ENCODE measurements at places on chromosomes 5 and 9.

DNA sequence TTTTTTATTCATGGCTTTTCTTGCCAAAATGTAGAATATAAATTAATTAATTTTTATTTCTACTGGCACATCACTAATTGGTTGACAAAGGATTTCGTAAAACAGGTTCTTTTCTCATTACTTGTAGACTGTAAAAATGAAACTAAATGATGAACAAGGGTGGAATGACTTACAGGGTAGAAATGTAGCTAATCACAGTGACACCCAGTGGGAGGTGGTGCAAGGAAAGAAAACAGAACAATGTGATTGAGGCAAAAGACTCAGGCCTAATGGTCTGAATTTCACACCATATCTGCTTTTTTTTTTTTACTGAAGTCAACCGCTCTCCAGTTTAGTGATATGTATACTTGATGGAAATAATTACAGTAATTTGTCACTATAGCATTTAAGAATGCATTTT is 28.9 kb downstream of the GABRG2 start:
- DNase-seq = no peak

- DNase-seq = no peak
Observed at GRCh38 chr9:36297798-36298197, 39.5 kb upstream of the GNE start.

DNA sequence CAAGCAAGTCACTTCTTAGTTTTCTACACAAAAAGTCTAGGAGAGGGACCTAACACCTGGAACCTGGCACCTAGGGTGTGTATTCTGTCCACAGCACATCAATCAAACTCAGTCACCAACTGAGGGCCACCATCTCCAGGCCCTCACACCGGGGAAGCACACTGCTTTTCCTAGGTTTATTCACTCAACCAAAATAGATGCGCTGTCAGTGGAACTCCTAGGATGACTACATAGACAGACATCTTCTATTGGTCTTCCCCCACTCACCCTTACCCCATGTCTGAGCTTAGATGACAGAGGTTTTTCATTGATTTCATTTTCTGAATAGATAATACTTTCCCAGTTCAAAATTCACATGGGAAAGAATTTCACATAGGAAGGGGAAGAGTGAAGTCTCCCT is 59.2 kb downstream of the RNF130 start:
- no peak for DNase-seq

GRCh38 chr5:158200619-158201018 is 341.7 kb upstream of the CLINT1 start:
- DNase-seq = no peak

DNA sequence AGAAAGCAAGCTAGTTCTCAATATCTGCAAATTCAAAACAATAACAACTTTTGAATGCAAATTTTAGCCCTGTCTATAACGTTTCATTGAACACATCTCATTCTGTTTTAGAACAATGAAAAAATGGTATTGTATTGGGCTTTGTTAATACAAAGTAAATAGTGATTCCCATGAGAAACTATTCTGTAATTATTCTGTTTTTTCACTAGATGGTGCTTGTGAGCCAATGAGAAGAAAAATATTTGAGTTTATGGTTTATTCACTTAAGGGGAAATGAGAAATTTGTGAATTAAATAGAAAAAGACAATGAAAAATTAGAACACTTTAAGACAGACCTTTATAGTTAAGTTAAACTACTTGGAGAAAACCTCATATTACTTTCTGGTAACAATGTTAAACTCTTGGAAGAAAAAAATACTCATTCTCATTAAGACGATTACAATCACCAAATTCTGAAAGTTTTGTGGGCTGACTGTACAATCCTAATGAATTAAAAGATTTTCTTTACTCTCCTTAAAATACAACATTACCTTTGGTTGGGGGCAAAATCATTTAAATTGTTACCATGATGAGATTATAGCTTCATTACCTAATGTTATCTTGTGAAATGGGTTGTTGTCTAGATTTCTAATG is 127.0 kb downstream of the NNT start:
- DNase-seq = peak; percentile 45

- DNase-seq = peak; percentile 38
Observed at GRCh38 chr9:122095010-122095767, 2.1 kb upstream of the TTLL11 start.

DNA sequence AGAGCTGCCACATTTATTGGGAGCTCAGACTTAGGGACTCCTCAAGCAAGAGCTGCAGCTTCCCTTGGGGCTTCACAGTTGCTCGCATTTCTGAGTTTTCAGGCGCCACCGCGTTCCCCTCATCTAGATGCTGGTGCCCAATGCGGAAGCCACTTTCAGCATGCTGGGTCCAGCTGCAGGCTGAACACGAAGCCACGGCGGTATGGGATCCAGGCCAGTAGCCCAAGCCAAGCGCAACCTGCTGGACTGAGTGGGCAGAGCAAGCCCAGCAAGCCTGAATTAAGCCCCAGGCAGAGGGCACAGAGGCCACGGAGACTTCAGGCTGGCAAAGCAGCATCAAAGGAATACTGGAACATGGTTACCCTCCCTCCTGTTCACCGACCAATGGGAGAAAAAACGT is 391.5 kb downstream of the HTR1A start:
- DNase-seq = no peak

- DNase-seq = no peak
Observed at GRCh38 chr5:69485471-69485870, 7.1 kb upstream of the OCLN start.

DNA sequence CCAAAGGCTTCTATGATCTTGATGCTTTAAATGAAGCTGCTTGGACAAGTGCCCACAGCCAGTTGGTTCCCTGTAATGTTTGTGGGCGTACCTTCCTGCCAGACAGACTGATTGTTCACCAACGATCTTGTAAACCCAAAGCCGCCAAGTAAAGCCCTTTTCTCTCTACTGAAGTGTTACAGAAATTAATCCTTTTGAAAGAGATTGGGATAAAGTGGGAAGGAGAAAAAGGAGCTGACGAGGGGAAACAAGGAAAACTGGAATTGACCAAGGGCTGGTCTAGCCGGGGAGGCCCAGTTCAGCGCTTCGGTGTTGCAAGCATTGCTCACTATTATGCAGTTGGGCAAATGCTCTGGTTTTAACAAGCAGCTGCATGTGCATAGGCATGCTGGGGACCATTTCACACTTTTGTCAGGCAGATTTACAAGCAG is 53.2 kb downstream of the ZNF474 start:
- peak; percentile 54 for DNase-seq

DNA sequence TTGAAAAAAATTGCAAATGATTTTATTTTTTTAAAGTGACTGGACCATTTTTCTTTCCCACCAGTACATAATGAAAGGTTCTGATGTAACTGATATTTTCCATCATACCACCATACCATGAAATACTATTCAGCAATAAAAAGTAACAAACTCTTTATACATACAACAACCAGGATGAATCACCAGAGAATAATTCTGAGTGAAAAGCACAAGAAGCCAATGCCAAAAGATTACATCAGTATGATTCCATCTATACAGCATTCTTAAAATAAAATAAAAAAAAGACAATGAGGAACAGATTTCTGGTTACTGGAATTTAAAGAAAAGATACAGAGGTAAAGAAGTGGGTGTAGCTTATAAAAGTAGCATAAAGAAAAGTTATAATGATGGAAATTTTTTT is 423.7 kb upstream of the ST8SIA4 start:
- DNase-seq = no peak

DNA sequence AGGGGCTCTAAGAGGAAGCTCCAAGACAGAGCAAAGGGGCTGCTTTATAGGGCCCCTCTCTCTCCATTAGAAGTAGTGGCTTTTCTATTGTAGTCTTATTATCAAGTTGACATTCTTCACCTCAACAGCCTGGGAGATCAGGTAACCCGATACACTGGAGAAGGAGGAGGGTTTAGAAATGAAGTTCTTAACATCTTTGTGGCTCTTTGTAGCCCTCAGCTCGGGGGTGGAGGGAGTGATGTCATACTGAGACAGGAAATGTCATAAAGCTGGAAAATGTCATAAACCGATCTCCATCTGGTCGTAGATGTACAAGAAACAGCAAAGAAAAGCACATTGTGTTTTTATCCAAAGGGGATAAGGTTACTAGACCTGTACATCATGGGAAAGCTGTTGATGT is 17.9 kb downstream of the PDZD2 start:
- no peak for DNase-seq

GRCh38 chr5:5490774-5491347 is 68.4 kb downstream of the ICE1 start:
- DNase-seq = peak; percentile 14

DNA sequence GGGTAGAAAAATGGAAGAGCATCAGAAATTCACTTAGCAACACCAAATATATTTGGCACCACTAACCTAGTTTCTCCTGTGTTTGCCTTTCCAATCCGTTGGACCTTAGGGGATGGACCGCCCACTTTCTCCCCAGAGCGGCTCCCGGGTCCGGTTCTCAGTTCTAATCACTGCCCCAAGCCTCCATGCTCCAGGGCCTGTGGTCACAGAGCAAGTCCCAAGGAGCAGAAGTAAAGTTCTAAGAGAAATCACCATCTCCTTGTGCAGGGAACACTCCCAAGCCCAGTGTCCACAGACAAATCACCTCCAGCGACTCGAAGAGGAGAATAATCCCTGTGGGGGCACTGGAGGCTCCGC is 728 bp upstream of the SLC1A1 start:
- no peak for DNase-seq

DNA sequence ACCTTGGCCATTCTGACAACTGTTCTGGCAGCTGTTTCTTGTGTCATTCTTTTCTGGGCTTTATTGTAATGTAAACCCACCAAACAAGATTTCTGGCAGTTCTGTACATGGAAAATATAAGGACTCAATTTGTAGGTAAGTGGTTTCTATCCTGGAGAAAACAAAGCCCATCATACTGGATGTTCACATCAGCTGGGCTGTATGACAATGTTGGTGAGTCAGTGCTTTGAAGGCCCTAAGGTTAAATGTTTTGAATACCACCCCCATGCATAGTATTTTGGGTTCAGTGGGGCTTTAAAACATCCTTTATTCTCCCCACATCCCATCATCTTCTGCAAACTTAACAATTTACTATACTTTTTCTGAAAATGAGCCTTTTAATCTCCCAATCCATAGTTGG is 52.5 kb downstream of the SH3GL2 start:
- DNase-seq = no peak

- no peak for DNase-seq
Observed at GRCh38 chr5:22531986-22532385, 321.2 kb downstream of the CDH12 start.

- no peak for DNase-seq
Observed at GRCh38 chr5:16057277-16057676, 122.3 kb downstream of the MARCHF11 start.

DNA sequence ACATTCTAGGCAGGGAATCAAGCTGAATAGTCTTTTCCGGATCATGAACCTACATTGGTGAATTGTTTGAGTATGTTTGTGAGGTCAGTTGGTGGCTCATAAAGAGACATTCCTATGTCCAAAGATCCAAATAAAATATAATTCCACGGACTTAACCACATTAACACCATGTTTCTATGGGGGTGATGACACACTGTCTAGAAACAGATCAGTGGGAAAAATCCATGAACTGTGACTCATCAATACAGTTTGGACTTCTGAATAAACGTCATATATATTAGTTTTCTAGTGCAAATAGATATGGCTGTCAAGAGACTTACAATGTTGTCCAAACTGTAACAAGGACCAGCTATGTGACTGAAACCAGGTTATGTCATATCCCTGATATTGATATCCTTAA is 509.9 kb upstream of the TYRP1 start:
- DNase-seq = no peak

GRCh38 chr9:20815923-20816703 is 132.1 kb downstream of the FOCAD start:
- DNase-seq = peak; percentile 22

GRCh38 chr9:4902135-4902475 is 83.0 kb upstream of the JAK2 start:
- DNase-seq = no peak

DNA sequence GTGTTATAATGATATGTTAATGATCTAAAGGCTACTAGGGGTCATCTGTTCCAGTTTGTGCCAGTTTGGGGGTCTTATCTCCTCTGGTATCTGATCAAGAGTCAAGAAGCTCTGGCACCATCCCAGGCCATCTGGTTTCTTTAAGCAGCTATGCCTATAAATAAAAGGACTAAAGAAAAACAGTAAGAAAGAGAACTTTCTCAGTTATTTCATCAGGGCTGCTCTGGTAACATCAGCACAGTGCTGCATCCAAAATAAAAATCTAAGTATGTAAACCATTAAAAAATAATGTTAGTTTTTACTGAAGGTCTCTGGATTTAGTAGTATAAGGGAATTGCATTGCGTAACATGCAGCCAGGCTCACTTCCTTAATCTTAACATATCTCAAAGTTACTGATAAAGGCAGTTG is 185.0 kb downstream of the NR2F1-AS1 start:
- DNase-seq = no peak

DNA sequence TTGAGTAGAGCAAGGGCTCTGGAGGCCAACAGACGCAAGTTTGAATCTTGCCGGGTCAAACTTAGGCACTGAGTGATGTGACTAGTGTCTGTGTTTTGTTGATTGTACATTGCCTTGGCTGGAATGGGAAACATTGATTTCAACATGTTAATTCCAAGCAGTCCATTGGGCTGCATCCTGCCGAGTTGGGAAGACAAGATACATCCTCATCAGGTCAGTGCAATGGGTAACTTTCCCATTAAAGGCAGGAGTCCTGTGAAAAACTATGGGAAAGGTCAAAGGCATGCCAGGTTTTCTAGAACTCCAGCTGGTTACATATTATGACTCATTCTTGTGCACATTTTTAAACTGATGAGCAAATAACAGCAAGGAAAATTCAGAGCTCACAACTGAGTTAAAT is 126.5 kb upstream of the ABCA1 start:
- no peak for DNase-seq

DNA sequence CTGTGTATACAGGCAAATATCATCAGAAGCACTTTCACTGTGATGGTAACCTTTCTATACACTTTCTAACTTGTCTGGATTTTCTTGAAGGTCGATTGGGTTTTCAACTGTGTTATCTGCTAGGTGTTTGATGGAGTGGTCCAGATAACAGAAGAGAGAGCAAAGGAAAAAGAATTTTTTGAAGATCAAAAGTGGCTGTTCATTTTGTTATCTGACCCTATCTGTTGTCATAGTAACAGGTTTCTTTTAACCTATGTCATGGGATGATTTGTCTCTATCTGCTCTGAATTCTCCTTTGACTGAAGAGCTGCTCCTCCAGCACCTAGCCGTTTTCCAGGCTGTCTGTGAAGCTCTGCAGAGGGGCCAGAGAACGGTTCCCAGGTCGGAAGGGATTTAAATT is 77.8 kb upstream of the IRX2 start:
- no peak for DNase-seq
